ENCODE measurements at places on chromosomes 16 and 17. TPM values are rescaled to one million over a fixed set of nuclear protein-coding genes. Genes with fewer than 3 reads are reported as not detected.
A peak's percentile ranks its signal among the peaks of the same experiment; 100 is the strongest.

Gene LGALS9B
- total RNA-seq: not detected

Gene KIF18B
- total RNA-seq: not detected

DNA sequence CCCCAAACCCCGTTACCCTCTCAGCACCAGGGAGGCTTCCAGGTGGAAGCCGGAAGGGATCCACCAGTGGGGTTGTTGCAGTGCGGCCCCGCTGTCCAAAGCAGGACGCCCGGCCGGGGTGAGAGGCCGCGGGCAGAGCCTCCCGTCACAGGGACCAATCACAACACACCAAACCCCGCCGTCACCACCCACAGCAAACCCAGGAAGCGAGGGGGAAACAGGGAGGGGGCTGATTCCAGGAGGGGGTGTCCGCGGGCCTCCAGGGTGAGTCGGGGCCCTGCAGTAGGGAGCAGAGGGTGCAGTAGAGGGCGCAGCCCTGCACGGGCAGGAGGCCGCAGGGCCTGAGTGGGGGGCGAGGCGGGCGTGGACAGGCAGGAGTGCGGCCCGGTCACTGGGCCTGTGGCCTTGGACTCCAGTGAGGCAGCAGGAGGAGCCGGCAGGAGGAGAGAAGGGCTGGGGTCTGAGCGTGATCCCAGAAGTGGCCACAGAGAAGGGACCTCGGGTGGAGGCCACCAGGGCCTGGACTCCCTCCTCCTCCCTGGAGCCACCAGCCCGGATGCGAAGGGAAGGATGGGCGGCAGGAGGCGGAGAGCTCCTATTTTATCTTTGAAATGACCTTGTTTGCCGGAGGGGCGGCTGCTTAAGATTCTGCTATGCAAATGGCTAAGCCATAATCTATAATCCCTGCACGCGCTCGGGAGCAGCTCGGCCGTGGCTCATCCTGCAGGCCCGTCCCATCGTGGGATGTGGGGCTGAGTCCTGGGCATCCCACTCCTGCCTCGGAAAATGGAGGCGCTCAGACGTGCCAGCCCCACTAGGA lies 41.5 kb downstream of the ZFPM1 start:
- no peaks in the 10 kb centered on the region for H3K27me3 ChIP-seq
- H3K36me3 ChIP-seq: no peaks in the 10 kb centered on the region
- H3K4me1 ChIP-seq: peaks cover 17% of the 10 kb centered on the region
- no peak overlapping the region for H3K4me3 ChIP-seq
- H3K27ac ChIP-seq: no peak overlapping the region

GRCh38 chr16:61306204-61306603 lies 730.0 kb downstream of the CDH8 start:
- no peak for DNase-seq
- H3K4me3 ChIP-seq: no peak overlapping the region
- no peaks in the 10 kb centered on the region for H3K36me3 ChIP-seq
- H3K4me1 ChIP-seq: no peaks in the 10 kb centered on the region
- no peaks in the 10 kb centered on the region for H3K27me3 ChIP-seq

Gene ZG16B
- 0.90 TPM for total RNA-seq

Gene CLEC10A
- total RNA-seq: not detected

Gene ODAD4
- 0.20 TPM for total RNA-seq

GRCh38 chr17:80504686-80505413 lies 28.4 kb upstream of the NPTX1 start:
- H3K27ac ChIP-seq: no peak overlapping the region
- H3K36me3 ChIP-seq: no peaks in the 10 kb centered on the region
- DNase-seq: no peak
- no peaks in the 10 kb centered on the region for H3K27me3 ChIP-seq
- H3K4me1 ChIP-seq: no peaks in the 10 kb centered on the region
- no peak overlapping the region for H3K4me3 ChIP-seq

GRCh38 chr16:62760398-62760797 lies 724.2 kb upstream of the CDH8 start:
- H3K27ac ChIP-seq: no peak overlapping the region
- H3K4me3 ChIP-seq: no peak overlapping the region
- no peaks in the 10 kb centered on the region for H3K4me1 ChIP-seq
- no peaks in the 10 kb centered on the region for H3K27me3 ChIP-seq

Gene MPO
- 0.09 TPM for total RNA-seq

DNA sequence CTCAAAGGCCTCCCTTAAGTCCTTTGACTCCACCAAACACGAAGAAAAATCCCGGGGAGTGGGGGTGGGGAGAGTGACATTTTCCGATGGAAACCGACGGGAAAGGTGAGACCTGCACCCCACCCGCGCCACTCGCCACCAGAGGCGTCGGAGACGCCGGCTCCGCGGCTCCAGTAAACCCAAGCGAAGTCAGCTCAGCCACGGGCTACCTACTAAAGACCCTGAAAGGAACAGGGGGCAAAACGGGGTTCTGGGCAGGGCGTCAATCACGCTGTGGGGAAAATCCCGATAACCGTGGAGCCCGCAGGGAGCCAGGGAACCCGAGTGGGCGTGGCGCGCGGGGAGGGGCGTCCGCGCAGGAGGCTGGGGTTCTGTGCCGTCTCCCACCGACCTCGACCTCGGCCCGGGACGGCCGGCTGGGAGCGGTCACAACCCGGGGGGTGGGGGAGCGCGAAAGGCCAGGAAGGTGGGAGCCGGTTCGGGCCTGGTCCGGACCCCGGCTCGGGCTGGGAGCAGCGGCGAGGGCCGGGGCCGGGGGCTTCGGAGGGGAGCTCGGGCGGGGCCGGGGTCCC lies 565 bp downstream of the WDR45B start:
- peak overlapping the region; percentile 91 for H3K27ac ChIP-seq
- DNase-seq: peak; percentile 47
- peak overlapping the region; percentile 99 for H3K4me3 ChIP-seq
- H3K27me3 ChIP-seq: no peaks in the 10 kb centered on the region
- H3K4me1 ChIP-seq: peaks cover 5% of the 10 kb centered on the region

- H3K4me1 ChIP-seq: peaks cover 4% of the 10 kb centered on the region
- DNase-seq: no peak
- H3K36me3 ChIP-seq: no peaks in the 10 kb centered on the region
- H3K27me3 ChIP-seq: no peaks in the 10 kb centered on the region
- no peak overlapping the region for H3K4me3 ChIP-seq
Observed at GRCh38 chr16:87780385-87780989, 14.7 kb upstream of the KLHDC4 start.

GRCh38 chr17:74923538-74924249 lies 379 bp upstream of the OTOP2 start:
- peak; percentile 65 for DNase-seq
- H3K27ac ChIP-seq: no peak overlapping the region
- H3K36me3 ChIP-seq: no peaks in the 10 kb centered on the region
- no peak overlapping the region for H3K4me3 ChIP-seq
- no peaks in the 10 kb centered on the region for H3K27me3 ChIP-seq
- H3K4me1 ChIP-seq: peaks cover 5% of the 10 kb centered on the region

- no peak overlapping the region for H3K27ac ChIP-seq
- no peak for DNase-seq
- no peaks in the 10 kb centered on the region for H3K27me3 ChIP-seq
Observed at GRCh38 chr17:82021900-82022309, 773 bp downstream of the CENPX start.

Measured in pancreas (tissue), 10 donors.